ENCODE measurements at places on chromosomes 2 and 18.
A peak's percentile ranks its signal among the peaks of the same experiment; 100 is the strongest.

GRCh38 chr2:232908695-232909094 is 38.6 kb downstream of the SNORC start:
- DNase-seq, result no peak

- no peak for DNase-seq
These were observed 97.2 kb upstream of the OTOS start for GRCh38 chr2:240237609-240238174.

- DNase-seq, result no peak
These were observed 13.0 kb downstream of the SH3BP4 start for GRCh38 chr2:234964631-234965461.

DNA sequence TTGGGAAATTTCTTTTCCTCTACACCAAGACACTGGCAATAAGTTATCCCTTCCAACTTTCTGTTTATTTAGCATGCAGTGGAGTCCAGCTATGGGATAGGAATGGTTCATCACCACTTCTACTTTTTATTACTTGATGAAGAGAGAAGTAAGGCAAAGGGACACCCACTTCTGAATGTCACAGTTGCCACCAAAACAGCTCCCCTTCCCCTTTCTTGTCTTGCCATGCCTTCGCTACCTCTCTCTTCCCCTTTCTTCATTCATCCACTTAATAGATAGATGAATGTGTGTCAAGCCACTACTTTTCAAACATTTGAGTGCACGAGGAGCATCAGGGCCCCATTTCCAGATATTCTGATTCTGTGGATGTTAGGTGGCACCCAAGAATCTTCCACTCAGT is 59.6 kb downstream of the KCTD18 start:
- no peak for DNase-seq

DNA sequence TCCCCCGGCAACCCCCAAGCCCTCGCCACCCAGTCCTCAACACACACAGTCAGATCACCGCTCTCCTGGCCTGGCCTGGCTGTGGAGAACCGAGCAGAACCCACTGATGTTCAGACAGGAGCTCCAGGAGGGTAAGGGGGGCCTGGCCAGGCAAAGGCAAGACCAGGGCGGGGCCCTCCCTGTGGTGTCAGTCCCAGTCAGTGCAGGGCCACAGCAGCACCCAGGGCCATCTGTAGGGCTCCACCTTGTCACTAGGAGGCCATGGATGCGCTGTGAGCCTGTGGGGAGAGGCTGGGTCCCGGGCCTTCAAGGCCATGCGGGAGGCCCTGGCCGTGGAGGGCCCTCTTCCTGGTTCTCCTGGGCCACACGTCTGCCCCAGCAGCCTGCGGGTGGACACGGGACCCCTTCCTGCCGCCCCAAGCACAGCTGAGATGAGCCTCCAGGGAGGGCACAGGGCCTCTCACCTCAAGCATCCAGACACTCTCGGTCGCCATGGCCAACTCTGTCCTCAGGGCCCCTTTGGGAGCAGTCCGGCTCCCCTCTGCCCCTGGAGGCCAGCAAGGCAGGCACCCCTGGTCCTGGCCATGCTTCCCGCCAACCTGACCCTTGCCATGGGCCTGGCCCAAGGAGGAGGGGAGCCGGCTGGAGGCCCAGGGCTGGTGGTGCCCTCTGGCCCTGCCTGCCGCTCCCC is 2.0 kb downstream of the ANO7 start:
- no peak for DNase-seq

DNA sequence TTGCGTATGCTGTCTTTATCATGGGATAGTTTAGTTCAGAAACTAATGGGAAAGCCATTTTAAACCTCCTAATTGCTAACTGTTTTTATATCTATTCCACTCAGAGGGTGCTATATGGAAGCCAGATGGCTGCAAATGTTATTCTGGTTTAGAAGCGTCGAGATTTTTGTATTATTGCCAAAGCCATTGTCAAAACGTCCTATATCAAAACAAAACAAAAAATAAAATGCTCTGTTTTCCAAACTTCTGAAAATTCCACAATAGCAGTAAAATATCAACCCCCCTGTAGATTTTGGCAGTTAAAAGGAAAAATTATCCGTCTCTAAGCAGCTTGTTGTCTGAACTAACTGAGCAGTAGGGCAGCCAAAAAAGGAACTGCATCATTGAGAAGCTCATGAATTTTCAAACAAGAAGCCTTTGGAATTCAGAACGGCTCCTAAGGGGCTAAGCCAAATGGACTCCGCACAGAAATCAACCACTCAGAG is 195.4 kb upstream of the CWC22 start:
- no peak for DNase-seq

GRCh38 chr2:133287709-133288108 is 280.6 kb downstream of the NCKAP5 start:
- DNase-seq, result no peak

- peak; percentile 31 for DNase-seq
These were observed at the start of gene KCNIP3 for GRCh38 chr2:95296880-95297487. Gene KCNIP3 (plus strand): TSS chr2:95297347. CDS start chr2:95297439, 92 bp downstream.

DNA sequence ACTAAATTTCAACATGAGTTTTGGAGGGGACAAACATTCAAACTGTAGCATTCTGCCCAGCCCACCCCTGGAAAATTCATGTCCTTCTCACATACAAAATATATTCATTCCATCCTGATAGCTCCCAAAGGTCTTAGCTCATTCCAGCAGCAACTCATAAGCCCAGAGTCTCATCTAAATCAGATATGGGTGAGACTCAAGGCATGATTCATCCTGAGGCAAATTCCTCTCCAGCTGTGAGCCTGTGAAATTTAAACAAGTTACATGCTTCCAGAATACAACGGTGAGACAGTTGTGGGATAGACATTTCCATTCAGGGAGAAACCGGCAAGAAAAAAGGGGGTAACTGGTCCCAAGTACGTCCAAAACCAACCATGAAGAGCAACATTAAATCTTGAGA is 43.5 kb upstream of the FAHD2A start:
- DNase-seq, result no peak

GRCh38 chr2:136183097-136183496 is 65.1 kb upstream of the CXCR4 start:
- no peak for DNase-seq

DNA sequence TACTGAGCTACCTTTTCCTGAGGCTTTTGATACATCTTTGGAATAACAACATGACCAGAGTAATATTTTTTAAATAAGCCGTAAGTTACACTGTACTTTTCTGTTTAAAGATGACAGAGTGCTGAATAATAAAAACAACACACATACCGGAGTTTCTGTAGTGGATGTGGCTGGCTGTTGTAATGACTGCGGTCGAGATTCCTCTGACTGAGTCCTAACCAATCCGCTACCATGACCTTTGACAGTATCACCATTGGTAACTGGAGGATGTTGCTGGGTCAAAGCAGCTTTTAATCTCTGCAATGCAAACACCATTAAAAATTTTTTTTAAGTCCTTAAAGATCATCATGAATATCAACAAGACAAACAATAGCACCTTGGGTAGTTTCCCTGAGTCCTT is 70.7 kb downstream of the ATF2 start:
- no peak for DNase-seq

- DNase-seq, result no peak
These were observed 33.7 kb downstream of the LYPD1 start for GRCh38 chr2:132636346-132636745.

GRCh38 chr2:176114930-176115625 is 1.5 kb upstream of the HOXD10 start:
- no peak for DNase-seq

DNA sequence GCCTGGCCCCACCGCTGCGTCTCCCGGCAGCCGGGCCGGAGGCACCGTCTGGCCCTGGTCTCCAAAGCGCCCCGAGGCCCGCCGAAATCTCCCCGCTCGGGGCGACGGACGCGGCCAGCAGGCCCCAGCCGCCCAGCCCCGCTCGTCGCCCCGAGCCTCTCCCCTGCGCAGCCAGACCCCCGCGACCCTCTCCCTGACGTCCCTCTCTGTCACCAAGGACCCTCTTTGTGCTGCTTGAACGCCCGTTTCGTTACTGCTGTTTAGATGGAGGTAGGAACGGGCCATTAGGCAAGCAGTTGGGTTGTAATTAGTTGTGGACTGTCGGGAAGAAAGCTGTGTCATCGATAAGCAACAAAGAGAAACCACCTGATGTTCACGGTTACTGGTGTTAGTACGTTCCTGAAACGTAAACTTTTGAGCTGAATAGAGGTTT is 686 bp downstream of the UBXN4 start:
- DNase-seq, result peak; percentile 50

GRCh38 chr2:82675186-82675585 is 1783.9 kb downstream of the SUCLG1 start:
- DNase-seq, result no peak

DNA sequence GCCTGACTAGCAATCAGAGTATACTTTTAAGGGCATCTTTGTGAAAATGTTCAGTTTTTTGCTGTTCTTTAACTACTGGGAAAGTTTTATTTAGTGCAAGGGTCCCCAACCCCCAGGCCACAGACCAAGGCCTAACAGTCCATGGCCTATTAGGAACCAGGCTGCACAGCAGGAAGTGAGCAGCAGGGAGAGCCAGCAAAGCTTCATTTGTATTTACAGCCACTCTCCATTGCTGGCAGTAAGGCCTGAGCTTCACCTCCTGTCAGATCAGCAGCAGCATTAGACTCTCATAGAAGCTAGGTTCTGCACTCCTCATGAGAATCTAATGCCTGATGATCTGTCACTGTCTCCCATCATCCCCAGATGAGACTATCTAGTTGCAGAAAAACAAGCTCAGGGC is 17.1 kb upstream of the NR4A2 start:
- no peak for DNase-seq

GRCh38 chr2:84033347-84033974 is 425.6 kb downstream of the SUCLG1 start:
- no peak for DNase-seq

DNA sequence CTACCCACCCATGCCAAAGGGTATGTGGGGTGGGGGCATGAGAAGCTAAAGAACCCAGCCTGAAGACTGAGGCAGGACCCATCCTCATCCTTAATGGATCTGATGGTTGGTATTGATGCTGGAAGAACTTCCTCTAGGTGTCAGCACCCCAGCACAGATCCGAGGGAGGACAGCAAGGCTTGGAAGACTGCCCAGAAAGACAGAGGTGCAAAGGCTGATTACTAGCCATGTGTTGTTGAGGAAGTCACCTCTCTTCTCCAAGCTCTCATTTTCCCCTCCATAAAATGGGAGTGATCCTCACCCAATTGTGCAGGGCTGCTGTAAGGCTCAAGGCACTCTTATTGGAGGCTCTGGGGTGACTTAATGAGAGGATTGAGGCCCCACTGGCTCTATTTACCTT is 256.5 kb downstream of the CELF4 start:
- no peak for DNase-seq

- DNase-seq, result no peak
These were observed 153.6 kb downstream of the CCDC85A start for GRCh38 chr2:56337342-56337741.

- DNase-seq, result no peak
These were observed 4.5 kb upstream of the TOGARAM2 start for GRCh38 chr2:28976584-28976983.

- peak; percentile 22 for DNase-seq
These were observed 37.8 kb upstream of the EFEMP1 start for GRCh38 chr2:55961318-55961911.

DNA sequence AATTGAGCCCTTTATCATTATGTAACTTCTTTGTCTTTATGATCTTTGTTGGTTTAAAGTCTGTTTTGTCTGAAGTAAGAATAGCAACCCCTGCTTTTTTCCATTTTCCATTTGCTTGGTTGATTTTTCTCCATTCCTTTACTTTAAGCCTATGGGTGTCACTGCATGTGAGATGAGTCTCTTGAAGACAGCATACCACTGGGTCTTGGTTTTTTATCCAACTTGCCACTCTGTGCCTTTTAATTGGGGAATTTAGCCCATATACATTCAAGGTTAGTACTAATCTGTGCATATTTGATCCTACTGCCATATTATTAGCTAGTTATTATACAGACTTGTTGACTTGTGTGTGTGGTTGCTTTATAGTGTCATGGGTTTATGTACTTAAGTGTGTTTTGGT is 89.6 kb downstream of the NBEAL1 start:
- DNase-seq, result peak; percentile 28

GRCh38 chr2:46865181-46865970 is 50.2 kb downstream of the MCFD2 start:
- DNase-seq, result no peak

- no peak for DNase-seq
These were observed 58.5 kb downstream of the PKDCC start for GRCh38 chr2:42106257-42106816.

DNA sequence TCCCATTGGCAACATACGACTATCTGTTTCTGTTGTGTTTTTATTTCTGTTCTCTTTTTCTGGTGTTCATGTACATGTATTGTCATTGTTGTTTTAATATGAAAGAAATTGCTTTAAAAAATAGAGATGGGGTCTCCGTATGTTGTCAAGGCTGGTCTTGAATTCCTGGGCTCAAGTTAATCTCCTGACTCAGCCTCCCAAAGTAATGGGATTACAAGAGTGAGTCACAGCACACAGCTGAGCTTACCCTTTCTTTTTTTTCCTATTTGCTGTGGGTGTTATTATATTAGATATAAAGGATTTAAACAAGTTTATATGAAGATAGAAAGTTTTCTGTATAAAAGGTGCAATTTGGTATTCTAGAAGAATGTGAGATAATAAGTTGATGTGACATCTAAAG is 554.6 kb downstream of the DSC3 start:
- no peak for DNase-seq

DNA sequence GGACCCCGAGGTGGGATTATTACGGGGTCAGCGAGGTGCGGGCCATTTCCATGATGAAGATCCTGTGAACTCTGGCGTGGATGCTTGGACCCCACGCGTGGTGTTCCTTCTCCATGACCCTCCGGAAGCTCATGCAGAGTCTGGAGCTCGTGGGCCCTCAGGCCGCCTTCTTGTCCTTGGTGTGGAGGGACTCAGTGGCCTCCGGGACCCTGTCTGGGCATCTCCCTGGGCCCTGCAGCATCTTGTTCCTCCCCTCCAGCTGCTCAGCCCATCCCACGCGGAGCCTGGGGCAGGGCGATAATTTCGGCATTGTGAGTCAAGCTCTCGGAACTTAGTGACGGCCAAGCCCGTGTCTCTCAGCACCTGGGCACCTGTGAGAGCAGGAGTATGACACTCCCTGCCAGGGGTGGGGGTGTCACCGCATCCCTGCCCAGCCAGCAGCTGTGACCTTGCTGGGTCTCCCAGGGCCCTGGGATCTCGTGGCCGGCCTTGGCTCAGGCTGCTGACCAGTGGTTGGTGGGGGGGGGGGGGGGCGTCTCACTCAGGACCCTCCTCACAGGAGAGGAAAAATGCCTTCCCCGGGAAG is 24.6 kb downstream of the RTP5 start:
- DNase-seq, result no peak

GRCh38 chr2:232888839-232889529 is 18.9 kb downstream of the SNORC start:
- no peak for DNase-seq

GRCh38 chr2:24710806-24711205 is 82.4 kb downstream of the PTRHD1 start:
- no peak for DNase-seq

- no peak for DNase-seq
These were observed 101.5 kb upstream of the SETBP1 start for GRCh38 chr18:44579028-44579702.

All from common myeloid progenitor, CD34-positive (primary cell).